ENCODE measurements at places on chromosomes 2 and 18. TPM values are rescaled to one million over a fixed set of nuclear protein-coding genes. Genes with fewer than 3 reads are reported as not detected.

The GAREM2 gene
- total RNA-seq = 0.71 TPM

The ACMSD gene
- not detected for total RNA-seq

DNA sequence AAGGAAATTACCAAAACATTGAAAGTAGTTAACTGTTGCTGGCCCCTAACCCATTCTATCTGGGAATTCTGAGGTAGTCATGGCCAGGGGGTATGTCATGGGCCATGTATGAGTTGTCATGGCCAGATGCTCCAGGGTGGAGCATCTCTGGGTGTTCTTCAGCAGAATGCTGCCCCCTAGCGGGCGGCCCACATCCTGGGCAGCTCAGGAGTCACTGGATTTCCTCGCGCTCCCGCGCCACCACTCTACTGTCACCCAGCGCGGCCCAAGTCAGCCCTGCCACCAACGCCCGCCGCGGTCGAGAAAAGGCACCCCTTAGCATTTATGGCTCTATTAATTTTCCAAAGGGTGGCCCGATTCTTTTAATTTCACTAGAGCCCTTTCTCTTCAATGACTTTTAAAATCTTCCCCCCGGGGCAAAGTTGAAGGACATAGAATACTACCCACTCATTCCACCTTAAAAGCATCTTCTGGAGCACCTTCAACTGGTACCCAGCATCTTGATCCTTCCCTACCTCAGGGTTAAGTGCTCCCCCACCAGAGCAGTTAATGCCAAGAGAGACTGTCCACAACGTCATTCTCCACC, 41.6 kb downstream of the PKDCC start:
- no peak overlapping the region for H3K27ac ChIP-seq
- no peak overlapping the region for H3K4me3 ChIP-seq
- H3K4me1 ChIP-seq = no peaks in the 10 kb centered on the region
- no peaks in the 10 kb centered on the region for H3K36me3 ChIP-seq
- H3K27me3 ChIP-seq = peaks cover 3% of the 10 kb centered on the region

DNA sequence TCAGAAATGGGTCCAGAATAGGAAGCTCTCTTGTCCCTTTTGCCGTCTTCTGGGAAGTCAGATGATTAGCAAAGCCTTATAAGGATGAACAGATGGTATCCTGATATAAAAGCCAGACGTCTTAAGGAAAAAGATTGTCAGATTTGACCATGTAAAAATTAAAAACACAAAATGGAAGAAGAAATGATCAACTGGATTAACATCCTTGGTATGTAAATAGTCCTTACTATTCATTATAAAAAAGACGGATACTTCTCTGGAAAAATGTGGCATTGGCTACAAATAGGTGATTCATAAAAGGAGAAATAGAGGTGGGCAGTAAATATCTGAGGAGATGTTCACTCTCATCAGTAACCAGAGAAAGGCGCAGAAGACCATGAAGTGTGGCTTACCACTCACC, 33.7 kb upstream of the SCLY start:
- no peaks in the 10 kb centered on the region for H3K4me1 ChIP-seq
- H3K27ac ChIP-seq = no peak overlapping the region
- no peak for DNase-seq
- no peaks in the 10 kb centered on the region for H3K27me3 ChIP-seq

GRCh38 chr2:108554528-108554927, 20.3 kb downstream of the LIMS1 start:
- no peak overlapping the region for H3K27ac ChIP-seq
- no peaks in the 10 kb centered on the region for H3K4me1 ChIP-seq
- H3K4me3 ChIP-seq = no peak overlapping the region
- DNase-seq = no peak

DNA sequence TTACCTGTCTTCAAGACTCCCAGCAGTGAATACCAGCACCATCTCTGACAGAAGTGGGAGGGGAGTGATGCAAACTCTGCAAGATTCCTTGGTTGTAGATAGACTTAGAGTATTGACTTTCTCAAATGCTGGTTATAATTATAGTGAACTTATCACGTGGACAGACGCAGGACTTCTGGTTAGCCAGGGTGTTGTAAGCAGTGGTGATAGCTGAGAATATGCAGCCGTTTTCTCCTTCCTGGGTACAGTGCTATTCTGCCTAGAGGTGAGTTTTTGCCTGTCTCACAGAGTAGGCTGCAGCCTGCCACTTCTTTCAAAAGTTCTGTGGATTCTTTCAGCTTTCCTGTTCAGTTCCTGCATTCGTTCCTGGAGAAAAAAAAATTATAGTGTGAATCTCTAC, 733 bp upstream of the CXCR2 start:
- H3K4me3 ChIP-seq = no peak overlapping the region
- H3K27ac ChIP-seq = no peak overlapping the region
- no peaks in the 10 kb centered on the region for H3K27me3 ChIP-seq
- H3K4me1 ChIP-seq = no peaks in the 10 kb centered on the region
- no peak for DNase-seq
- no peaks in the 10 kb centered on the region for H3K36me3 ChIP-seq

DNA sequence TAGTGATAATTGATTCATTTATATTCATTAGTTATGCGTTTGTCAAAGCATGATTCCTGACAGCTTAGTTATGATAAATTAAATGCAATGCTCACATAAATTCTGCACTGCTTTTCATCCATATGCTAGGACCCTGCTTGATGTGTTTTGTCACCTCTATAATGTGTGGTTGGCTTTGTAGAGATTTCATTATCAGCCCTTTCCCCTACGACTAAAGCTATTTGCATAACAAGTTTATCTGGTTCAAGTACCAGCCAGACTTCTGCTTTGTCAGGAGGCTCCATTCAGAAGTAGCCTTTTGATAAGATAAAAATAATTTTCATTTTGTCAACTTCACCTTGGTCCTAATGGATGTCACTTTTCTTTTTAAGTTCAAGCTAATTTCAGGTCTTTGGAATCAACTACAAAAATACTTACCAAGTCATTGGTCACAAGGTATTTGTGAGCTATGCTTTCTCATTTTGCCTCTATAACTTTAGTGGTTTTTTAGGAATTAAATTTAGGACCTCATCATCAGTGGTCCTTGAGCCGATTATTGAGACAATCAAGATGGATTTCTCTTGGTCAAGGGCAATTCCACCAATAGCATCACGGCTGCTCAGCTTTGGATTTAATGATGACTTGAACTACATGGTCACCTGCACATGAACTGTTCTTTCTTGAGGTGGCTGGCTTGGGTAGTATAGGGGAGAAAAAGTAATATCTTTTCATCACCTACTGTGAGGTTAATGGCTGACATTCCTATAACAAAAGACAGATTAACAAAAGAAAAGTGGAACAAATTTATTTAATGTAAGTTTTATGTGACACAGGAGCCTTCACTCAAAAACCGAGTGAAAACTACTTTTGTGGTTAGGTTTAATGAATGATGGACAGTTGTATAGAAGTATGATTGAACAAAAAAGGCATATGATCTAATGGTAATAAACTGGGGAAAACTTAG, 162.1 kb downstream of the MYO3B start:
- no peaks in the 10 kb centered on the region for H3K4me1 ChIP-seq
- DNase-seq = no peak
- no peak overlapping the region for H3K27ac ChIP-seq
- H3K27me3 ChIP-seq = no peaks in the 10 kb centered on the region

- H3K27ac ChIP-seq = no peak overlapping the region
- H3K4me3 ChIP-seq = no peak overlapping the region
- peaks cover 8% of the 10 kb centered on the region for H3K4me1 ChIP-seq
- no peaks in the 10 kb centered on the region for H3K36me3 ChIP-seq
- DNase-seq = no peak
These were observed 21.6 kb downstream of the SLC38A11 start for GRCh38 chr2:164933671-164934189.

Data from thymus (tissue), 14 donors.